KBM-7 (cell line): ENCODE measurements at places on chromosomes 5 and 9.

GRCh38 chr5:143231416-143231815 is 172.1 kb downstream of the NR3C1 start:
- no peak for DNase-seq

DNA sequence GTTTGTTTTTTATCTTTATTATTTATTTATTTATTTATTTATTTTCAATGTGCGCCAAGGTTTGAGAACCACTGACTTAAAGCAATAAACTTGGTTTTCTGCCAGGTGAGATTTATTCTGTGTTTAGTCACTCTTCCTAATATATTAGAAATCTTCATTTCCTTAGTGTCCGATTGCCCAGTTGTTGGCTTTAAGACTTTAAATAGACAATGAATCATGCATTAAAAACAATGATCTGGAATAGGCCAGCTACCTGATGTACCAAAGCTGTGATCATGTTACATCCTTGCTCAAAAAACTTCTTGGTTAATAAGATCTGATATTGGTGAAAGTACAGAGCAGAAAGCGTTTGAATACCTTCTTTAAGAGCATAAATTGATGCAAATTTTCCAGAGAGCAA is 52.1 kb upstream of the ERBIN start:
- no peak for DNase-seq

DNA sequence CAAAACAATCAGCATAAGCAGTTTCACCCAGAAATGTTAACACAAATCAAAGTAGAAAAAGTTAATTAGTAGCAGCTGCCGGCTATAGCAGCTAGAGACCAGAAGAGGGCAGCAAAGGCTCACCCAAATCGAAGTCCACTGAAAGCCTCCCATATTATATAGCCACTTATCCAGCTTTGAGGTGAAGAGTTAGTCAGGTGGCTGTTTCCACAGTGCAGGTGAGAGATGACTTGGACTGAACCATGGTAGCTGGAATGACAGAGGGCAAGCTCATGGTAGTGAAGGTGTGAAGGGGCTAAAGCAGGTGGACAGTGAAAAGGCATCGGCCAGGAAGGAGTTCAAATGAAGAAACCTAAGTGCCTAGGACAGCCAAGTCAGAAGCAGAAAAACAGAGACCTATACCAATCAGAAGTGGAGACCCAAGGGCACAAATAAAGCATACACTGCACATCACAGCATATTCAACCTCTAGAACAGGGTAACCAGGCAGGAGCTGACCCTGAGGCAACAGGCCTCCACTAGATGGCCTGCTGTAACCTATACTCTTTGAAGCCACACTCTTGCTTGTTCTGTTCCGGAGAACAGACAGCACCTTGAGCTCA is 7.2 kb upstream of the RNF38 start:
- peak; percentile 79 for DNase-seq

DNA sequence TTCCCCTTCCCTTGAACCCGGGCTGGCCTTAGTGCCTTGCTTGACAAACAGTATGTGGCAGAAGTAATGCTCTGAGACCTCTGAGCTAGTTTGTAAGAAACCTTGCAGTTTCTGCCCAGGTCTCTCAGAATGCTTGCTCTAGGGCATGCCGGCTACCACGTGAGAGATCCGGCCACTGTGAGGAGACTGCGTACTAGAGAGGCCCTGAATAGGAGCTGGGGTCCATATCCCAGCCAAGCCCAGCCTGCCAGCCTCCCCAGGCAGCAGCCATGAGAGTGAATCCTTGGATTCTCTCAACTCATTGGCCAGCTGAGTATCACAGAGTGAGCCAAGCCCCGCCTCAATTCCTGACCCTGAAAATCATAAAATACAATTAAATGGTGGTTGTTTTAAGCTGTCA is 16.0 kb upstream of the COL15A1 start:
- no peak for DNase-seq

- DNase-seq: no peak
These were observed 17.2 kb upstream of the TENT2 start for GRCh38 chr5:79595086-79595485.

DNA sequence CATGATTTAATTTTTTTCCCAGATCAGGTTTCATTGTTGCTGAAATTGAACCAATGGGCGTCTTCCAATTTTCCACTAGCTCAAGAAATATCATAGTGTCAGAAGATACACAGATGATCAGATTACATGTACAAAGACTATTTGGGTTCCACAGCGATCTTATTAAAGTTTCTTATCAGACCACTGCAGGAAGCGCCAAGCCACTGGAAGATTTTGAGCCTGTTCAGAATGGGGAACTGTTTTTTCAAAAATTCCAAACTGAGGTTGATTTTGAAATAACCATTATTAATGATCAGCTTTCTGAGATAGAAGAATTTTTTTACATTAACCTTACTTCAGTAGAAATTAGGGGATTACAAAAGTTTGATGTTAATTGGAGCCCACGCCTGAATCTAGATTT is 251.6 kb downstream of the ADGRV1 start:
- no peak for DNase-seq

DNA sequence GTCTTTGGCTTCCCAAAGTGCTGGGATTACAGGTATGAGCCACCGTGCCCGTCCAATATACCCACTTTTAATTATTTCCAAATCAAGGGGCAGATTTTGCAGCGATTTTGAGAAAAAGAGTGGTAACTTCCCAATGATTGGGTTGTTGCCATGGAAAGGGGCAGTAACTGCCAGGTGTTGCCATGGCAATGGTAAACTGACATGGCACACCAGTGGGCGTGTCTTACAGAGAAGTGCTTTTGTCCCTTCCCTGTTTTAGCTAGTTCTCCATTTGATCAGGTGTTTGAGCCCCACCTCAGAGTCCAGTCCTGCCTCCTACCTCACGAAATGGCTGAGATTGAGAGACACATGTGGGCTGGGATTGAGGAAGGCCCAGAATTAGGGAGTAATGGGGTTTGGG is 86.3 kb upstream of the IER5L start:
- no peak for DNase-seq

GRCh38 chr5:79111960-79112702 is 522 bp downstream of the BHMT start:
- no peak for DNase-seq

DNA sequence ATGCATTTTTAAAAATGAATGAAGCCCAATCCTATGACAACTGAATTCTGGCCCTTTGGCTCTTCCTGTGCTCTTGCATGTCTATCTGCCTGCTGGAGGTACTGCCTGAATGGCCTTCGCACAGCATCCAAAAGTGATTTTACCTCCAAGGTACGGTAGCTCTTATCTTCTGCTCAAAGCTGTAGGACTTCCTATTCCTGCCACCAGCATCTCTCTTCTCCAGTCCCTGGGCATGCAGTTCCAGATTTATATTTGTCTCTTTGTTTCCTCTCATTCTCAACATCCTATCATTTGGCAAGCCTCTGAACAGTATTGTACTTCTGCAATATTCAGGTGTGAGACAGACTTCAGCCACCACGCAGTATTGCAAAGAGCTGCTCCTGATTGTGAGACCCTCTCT is 43.7 kb upstream of the SH3GL2 start:
- DNase-seq: no peak

DNA sequence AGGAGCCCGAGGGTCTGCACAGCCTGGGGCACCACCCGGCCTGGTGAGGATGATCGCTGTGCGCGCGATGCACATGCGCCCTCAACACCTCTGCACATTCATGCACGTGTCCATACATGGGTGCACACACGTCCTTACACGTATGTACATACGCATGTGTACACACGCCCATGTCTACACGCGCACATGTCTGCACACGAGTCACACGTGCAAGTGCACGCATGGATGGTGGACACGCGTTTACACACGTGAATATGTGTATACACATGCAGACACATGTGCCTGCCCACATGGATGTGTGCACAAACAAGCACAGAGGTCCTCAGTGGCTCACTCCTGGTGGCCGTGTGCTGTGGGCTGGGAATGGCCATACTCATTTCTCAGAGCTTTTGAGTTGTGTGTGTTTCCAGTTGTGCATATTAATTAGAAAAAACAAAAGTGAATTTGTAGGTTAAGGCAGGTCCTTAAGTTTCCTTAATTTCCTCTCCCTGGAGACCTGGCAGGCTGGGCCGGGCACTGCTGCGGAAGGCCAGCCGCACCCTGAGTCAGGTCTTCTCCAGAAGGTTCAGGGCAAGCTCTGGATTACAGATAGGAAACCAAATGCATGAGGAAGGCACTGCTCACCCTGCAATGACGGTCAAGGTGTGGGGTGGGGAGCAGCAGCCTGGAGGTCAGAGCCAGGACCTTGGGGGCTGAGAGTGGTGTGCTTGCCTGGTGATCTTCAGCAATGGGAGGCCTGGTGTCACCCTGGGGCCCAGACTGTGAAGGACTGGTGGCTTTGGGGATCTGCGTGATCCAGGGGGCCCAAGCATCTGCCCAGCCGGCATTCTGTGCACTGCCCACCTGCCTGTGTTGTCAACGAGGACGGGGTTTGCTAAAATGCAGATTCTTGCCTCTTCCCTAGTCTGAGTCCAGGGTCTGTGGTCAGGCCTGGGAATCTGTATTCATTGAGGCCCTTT is 1.3 kb upstream of the RNU6ATAC start:
- DNase-seq: peak; percentile 49

DNA sequence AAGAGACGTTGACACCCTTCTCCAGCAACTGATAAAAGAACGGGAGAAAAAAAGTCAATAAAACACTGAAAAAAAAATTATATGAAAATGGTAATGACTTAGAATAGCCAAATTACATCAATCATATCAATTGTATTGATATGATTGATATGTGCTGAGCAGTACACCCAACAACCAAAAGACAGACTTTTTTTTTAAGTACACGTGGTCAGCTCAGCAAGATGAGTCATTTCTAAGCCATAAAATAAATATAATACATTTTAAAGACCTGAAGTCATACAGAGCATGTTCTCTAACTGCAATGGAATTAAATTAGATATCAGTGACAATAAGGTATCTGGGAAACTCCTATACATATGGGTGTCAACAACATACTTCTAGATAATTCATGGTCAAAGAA is 30.9 kb upstream of the OLFM1 start:
- DNase-seq: no peak

DNA sequence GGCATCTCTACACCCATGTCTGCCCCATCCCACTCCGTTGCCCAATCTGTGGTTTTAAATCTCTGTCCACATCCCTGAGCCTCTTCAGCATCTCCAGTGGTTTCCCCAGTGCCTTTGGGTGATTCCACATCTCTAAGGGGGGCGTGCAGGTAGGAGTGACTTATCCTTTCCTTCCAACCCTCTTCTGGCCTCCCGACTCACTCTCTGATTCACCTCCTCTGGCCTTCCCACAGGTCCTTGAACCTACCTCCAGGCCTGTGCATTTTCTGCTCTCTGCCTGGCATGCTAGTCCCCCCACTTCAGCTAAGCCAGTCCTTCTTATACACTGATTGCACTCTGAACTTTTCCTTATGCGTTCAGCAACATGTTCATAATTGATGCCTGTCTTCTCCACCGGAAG is 99.0 kb downstream of the RALGPS1 start:
- no peak for DNase-seq

GRCh38 chr9:134436379-134436762 is 110.1 kb downstream of the RXRA start:
- no peak for DNase-seq

GRCh38 chr5:27511061-27511460 is 472.7 kb upstream of the CDH9 start:
- no peak for DNase-seq

GRCh38 chr9:91320299-91320698 is 41.4 kb downstream of the AUH start:
- peak; percentile 59 for DNase-seq

- no peak for DNase-seq
These were observed 59.6 kb upstream of the LIFR start for GRCh38 chr5:38615981-38616451.

DNA sequence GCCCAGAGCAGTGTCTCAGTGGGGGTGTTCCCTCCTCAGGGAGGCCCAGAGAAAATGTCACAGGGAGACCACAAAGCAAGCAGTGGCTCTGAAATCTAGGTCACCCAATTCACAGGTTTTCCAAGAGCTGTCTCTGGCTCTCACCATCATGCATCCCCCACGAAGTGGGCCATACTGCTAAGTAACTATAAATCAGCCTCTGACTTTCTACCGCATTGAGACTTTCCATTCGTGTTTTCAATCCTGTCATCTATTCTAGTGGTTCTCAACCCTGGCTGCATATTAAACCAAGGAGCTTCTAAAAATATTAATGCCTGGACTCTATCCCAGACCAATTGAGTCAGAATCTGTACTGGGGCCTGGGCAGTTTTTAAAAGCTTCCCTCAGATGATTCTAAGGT is 2.0 kb upstream of the C1QTNF3 start:
- DNase-seq: no peak

DNA sequence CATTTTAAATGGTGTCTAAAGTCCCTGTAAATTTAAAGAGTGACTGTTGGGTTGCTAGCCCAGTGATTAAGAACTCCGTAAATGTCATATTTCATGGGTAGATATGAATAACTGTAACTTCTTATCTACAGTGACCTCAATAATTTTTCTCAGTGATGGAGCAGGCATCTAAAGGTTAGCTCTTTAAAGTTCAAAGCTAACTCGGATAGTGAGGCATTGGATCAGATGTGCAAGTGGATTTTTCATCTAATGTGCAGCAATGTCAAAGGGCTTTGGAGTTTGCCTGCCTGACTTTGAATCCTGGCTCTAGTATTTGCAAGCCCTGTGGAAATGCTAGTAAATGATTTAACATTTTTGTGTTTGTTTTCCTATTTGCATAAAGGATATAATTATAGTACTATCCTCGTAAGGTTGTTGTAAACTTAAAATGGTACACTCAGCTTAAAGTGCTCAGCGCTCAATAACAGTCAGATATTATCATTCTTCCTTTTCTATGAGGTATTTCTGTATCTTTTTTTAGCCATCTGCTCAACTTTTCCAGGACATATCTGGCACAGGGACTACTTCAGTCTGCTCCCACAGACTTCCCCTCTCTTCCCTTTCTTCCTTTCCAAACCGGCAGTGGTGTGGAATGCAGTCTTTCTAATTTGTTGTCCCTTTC is 163.7 kb upstream of the ELL2 start:
- DNase-seq: no peak

DNA sequence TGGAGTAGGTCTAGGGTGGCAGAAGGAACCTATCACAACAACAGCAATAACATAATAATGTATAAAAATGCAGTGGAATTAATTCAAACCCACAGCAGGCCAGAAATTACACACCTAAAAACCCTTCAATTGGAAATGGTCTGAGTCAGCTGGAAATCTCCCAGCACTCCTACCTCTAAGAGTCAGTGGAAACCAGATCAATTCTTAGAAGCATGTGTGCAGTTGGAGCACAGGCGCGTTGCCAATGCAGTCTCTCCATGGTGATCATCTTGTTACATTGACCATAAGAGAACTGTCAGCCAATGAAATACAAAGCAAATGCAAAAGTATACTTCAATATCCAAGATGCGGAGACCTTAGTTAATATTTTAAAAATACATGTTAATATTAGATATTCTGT is 15.1 kb upstream of the CSNK1G3 start:
- DNase-seq: no peak

- DNase-seq: no peak
These were observed 26.1 kb downstream of the ADAMTS2 start for GRCh38 chr5:179319123-179319522.
